CD4-positive, alpha-beta T cell treated with Interleukin-4 for 4 hours (primary cell): ENCODE measurements at places on chromosomes 11 and 22.
A peak's percentile ranks its signal among the peaks of the same experiment; 100 is the strongest.

DNA sequence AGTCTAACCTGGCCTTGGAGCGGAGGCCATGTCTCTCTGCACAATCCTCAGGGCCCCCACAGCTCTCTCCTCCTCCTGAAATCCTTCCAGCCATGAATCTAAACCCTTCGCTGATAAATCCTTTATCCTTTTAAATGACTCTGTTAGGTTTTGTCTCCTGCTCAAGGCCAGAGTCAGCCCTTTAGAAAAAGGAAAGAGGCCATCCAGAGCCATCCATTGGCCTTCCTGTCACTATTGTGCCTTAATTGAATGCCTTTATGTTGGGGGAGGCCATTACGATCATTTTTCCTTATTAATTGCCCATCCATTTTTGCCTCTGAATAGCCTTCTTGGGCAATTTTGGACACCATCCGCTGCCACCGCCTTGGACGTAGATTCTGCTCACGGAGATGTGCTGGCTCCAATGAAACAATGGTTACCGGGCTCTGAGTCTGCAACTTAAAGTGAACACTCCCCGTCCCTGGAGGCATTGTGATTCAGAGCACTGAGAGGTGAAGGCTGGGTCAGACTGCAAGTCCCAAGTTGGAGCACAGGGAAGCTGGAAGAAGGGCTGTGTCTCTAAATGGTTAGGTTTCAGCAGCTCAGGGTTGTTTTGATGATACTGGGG, 213.0 kb upstream of the E2F8 start:
- DNase-seq: no peak

DNA sequence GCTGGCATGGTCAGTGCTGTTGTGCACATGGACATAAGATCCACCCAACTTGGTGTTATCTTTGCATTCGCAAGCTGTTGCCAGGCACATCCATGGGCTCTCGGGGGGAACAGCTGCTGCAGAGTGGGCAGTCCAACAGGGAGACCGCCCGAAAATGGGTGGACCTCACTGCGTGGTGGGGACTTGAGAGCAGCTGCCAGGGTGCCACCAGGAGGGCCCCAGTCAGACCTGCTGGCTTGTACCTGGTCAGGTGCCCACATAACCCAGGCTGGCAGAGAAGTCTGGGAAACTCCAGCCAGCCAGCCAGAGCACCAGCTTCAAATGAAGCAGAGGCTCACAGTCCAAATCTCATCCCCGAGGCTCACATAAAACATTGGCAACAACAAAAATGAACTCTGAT, 120.2 kb downstream of the BCR start:
- no peak for DNase-seq

DNA sequence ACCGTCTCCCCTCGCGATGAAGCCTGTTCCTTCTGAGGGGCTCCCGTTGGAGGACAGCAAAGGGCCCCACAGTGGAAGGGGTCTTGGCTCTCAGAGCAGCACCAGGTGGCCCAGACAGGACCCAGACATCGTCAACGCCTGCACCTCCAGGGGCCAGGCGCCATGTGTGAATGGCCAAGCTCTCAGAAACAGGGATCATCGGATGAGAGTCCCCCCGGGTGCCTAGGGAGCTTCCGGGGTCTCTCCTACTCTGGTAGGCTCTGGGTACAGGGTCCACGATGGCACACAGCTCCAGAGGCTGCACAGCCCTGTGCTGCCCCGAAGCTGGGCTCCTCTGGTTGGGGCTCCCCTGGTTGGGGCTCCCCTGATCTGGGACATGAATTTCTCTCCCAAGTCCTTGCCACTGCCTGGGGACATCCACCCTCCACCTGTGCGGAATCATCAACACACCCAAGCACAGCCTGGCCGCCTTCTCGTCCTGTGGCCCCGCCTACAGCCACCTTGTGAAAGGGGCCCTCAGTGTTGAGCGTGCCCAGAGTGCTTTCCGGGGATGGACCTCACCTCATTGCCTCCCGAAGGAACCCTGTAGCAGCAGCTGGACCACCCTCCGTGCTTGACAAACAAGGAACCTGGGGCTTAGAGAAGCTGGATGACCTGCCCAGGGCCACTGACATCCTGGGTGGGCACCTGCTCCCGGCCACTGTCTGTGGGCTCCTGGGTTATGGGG, 929.0 kb downstream of the BRD1 start:
- no peak for DNase-seq

DNA sequence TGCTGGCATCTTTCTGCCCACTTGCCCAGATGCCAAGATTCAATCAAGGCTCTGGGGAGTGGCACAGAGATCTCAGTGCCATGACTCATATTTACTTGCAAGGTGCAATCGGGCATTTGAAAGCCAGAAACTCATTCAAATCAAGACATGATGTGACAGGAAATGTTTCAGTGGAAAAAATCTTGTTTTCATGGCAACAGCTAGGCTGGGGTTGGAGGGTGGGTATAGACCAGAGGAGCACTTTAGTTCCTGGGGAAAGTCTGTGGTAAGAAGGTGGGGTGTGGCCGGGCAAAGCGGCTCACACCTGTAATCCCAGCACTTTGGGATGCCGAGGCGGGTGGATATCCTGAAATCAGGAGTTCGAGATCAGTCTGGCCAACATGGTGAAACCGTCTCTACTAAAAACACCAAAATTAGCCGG, 1.2 kb downstream of the MAJIN start:
- peak; percentile 43 for DNase-seq

DNA sequence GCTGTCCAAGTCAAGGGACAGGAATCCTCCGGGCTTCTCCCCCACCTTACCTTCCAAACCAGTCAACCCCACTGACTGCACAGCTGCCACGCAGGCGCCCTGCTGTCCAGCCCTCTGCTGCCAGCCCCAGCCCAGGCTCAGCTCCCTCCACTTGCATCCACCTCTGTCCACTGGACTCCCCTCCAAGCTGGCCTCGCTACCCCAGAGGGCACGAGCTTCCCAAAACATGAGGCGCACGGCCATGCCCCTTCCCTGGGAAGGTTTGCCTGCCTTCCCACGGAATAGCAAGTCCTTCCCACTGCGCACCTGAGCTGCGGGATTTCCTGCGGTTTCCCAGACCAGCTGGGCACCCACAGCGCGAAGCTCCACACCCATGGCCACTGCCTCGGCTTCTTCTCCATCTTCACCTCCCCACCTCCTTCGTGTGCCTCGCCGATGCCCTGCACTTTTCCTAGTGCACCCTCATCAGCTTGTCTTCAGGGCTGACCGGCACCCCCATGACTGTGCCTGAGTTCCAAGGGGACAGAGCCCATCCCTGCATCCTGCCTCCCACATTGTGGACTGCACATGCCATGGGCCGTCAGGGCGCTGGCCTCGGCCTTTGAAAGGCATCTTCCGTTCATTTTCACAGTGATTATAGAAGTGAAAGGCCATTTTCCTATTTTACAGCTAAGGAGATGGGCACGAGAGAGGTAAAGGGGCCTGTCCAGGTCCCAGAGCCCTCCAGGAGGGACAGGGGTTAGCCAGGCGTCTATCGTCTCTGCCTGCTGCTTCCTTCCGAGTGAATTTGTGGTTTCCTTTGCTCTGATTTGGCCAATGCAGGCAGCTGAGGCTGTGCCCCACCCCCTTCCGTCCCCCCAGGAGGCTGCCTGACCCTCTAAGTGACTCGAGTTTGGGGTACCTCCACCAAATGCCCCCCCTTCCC, 16.4 kb downstream of the IFITM10 start:
- no peak for DNase-seq

DNA sequence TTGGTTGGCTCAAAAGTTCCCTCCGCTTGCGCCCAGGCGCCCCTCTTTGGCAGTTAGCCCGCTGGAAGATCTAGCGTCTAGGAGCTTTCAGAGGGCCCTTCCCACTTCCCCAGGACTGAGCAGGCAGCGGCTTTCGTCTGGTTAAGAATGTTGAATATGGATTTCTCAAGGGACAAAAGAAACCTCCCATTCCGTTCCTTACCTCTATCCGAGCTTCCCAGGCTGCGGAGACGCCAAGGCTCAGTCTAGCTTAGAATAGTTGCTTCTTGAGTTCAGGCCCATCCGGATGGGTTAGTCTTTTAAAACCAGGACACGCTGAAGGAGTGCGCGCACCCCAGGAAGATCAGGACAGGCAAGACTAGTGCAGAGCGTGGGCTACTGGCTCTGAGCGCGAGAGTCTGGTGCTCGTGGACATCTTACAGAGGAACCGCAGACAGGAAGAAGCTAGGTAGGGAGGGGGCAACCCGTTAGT, 1.6 kb downstream of the NELL1 start:
- DNase-seq: no peak

- peak; percentile 39 for DNase-seq
Measured at GRCh38 chr22:26367402-26368245, 61.4 kb upstream of the ASPHD2 start.

DNA sequence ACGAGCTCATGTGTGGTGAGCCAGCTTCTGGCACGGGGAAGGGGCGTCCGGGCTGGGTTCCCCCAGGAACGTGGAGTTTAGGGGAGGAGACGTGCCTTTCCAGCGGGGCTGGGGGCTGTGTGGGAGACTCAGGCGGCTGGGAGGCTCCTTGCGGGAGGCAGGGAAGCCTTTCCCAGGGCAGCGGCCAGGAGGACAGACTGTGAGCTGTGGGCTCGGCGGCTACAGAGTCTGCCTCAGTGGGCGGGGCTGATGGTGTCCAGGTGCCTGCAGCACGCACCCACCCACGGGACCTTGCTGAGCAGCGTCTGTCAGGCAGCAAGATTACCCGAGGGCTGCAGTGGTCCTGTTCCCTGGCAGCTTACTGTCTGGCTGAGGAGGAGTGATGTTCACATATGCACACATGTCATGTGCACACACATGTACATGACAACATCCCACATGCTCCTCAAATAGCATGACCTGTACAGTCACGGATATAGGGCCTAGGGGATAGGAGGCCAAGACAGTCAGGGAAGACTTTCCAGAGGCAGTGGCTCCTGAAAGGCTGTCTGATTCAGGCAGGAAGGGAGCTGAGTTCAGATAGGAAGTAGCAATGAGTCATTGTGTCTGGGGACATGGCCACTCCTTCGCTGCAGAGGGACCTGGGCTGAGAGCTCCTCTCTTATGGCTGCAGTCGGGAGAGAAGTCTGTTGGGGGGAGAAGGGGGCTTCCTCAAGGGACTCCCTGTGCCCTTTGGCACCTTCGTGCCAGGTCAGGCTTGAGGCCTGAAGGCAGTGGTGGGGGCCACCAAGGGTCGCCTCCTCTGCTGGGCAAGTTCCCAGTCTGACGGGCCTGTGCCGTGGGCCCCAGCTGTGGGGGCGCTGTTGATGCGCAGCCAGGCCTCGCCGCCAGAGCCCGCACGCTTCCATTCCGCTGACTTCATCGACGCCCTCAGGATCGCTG, 23.3 kb upstream of the PPP6R3 start:
- no peak for DNase-seq

DNA sequence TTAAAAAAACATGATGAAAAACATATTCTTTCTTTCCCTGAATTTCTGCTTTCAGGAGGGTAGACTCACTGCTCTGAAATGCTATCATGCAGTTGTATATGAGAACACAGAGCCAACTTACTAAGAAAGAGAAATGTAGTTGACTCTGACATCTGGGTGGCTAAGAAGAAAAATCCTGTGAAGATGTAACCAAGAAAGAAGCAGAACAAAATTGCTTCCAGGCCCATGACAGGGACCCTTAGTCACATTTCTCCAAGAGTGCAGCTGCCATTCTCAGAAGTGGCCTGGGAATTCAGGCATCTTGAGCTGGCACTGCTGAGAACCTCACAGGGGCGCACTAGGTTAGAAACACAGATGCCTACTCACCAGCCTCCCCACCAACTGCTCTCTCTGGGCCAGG, 73.6 kb downstream of the RPL27A start:
- no peak for DNase-seq

- DNase-seq: peak; percentile 88
Measured at GRCh38 chr11:62560566-62561103, 13.1 kb downstream of the EEF1G start.

- DNase-seq: no peak
Measured at GRCh38 chr11:94853836-94854235, 85.7 kb downstream of the AMOTL1 start.
